Stimulated activated CD8-positive, alpha-beta memory T cell treated with anti-CD3 and anti-CD28 coated beads, Interleukin-12 subunit alpha, Interleukin-12 subunit beta, amount 100 ng/mL, for 4 hours (primary cell): ENCODE measurements at places on chromosomes 12 and 14.

DNA sequence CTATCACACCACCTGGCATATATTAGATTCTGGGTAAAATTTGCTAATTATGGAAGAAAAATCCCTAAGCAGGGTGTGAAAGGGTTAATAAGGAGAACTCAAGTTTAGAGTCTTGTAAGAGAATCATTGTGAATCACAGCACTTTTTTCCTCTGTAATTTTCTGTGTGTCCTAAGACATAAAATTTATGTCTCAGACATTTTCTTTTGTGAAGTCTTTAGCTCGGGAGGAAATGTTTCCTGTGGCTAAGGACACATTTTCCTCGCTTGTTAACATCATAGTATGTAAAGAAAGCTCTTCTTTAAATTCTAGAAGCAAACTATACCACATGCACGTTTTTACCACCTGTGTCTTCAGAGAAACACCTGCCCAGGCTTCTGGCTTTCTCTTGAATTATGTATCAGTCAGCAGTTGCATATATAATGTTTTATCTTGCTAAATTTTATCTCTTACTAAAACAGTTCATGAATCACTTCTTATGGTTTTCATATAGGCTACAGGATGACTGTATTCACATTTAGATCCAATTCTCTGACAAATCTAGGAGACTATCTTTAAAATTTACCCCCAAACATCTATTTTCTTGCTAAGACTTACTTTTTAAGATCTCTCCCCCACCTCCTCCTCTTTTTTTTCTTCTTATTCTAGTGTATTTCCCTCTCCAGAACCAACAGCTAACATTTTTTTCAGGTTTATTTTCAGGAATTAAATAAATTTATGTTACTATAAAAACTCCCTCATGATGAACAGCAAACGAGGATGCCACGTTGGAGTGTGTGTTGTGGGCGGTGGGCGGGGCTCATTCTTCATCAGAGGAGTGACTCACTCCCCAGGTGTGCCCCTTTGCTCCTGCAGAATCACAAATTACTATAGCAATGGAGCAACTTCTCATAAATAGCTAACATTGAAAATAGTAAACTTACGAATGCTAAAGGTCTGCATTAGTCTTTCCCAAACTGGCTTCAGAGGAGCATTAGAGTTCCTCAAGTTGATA is 11.6 kb upstream of the CSRP2 start:
- DNase-seq = peak; percentile 13

GRCh38 chr12:52675301-52675701 is 4.9 kb downstream of the KRT1 start:
- no peak for DNase-seq

DNA sequence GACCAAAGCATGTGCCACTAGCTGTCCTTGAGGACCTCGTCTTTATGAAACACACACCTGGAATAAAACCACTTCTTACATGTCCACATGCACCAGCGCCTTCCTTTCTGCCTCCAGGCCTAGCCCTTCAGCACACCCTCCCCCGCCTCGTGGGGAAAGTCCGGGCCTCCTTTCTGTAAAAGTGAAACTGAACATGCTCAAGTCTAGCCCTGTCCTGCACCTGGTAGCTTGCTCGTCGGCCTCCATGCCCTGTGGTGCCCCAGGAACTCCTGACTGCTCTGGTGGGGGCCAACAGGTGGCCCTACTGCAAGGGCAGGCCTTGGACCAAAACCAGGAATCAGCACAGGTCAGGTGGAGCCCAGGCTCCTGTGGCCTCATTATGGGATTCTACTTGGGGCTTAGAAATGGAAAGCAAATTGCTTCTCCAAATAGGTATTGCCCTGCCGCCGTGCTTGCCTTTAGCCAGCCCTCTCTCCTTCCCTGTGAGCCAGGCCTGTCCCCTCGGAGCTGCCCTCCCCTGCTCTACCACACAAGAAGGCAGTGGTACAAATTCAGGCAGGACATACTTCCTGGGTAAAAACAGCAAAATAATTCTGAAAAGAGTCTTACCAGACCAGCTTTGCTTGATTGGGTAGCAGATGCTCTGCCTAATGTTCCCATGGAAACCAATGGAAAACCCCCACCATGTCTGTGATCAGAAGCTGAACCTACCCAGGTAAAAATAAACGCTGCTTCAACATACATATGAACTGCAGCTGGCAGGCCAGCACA is 43.5 kb downstream of the ERH start:
- DNase-seq = peak; percentile 8

DNA sequence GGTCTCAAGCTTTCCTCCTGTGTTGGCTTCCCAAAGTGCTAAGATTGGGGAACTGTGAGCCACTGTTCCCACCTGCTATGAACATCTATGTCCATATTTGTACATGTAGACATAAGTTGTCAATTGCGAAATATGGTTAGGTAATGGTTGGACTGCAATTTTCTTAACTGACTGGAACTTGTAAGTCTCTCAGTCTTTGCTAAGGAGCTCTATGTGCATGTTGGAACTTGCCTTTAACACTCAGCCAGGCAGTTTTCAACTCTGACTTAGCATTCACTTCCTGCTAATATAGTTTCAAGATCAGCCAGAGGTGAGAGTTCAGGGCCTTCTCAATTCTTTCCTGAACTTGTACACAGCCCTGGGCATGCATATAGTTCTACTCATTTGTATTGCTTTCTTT is 44.5 kb upstream of the EEA1 start:
- DNase-seq = no peak

GRCh38 chr14:93033983-93034670 is 81.6 kb downstream of the ITPK1 start:
- peak; percentile 27 for DNase-seq

DNA sequence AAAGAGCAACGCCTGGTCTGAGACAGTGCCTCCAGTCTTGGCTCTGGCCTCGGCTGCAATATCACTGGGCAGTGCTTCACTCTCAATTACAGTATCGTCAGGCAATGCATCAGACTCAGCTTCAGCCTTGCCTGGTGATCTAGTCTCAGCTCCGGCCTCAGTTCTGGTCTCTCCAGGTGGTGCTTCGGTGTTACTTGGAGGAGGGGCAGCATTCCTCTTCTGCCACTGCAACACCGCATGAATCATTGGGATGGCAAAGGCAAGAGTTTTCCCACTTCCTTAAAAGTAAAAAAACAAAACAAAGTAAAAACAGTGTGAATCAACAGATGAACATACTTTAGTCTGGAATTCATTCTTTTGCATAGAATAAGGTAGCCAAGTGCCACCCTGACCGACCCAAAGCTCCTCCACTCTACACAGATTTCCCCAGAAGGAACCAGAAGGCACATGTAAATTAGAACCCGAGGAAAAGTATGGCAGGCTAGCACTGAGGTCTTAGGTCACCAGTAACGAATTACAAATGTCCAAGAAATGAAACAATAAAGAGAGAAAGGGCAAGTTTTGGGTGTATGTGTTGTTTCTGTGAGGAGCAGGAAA is 18.6 kb downstream of the DDX24 start:
- no peak for DNase-seq

- DNase-seq = no peak
Observed at GRCh38 chr12:89349814-89350213, 2.5 kb downstream of the DUSP6 start.

- DNase-seq = no peak
Observed at GRCh38 chr12:124909831-124910560, 4.5 kb downstream of the UBC start.

DNA sequence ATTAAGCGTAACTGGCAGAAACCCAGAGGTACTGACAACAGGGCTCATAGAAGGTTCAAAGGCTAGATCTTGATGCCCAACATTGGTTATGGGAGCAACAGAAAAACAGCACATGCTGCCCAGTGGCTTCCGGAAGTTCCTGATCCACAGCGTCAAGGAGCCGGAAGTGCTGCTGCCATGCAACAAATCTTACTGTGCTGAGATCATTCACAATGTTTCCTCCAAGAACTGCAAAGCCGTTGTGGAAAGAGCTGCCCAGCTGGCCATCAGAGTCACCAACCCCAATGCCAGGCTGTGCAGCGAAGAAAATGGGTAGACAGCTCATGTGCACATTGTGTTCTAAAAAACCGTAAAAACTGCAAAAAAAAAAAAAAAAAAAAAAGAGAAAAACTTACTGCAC is 192.3 kb downstream of the MON2 start:
- no peak for DNase-seq

GRCh38 chr12:106582641-106583230 is at the start of gene RFX4:
Gene RFX4, plus strand, starts transcription at chr12:106583004. Its CDS starts 317 bp downstream, at chr12:106583321.
- DNase-seq = no peak

DNA sequence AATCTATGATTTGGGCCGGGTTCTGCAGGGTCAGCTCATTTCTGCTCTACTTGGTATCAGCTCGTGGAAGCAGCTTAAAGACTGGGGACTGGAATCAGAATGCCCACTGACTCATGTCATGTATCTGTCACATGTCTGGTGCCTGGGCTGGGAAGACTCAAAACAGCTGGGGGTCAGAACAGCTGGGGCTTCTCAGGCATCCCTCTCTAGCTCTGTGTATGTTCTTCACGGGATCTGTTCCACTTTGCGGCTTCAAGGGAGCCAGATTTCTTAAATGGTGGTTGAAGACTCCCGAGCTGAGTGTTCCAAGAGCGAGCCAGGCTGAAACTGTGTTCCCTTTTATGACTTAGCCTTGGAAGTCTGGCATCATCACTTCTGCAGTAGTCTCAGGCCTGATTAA is 11.9 kb downstream of the AEBP2 start:
- DNase-seq = no peak

GRCh38 chr12:4288296-4289131 is 15.0 kb downstream of the CCND2 start:
- no peak for DNase-seq

DNA sequence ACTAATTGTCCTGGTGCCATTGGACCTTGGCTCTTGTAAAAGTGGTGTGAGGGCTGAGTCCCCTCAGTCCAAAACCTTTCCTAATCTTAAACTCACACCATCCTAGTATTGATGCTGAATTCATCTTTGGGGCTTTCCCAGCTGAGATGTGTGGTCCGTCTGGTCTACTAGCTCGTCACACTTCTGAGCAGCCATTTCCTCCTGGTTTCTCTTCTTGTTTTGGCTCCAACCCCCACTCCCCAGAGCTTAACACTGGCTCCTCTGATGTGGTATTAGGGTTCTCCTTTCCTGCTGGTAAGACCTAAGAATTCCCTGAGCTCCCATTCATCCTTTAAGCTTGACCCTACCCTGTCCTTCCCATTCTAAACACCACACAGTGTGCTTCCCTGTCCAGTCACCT is 900.6 kb downstream of the VRK1 start:
- no peak for DNase-seq

- no peak for DNase-seq
Observed at GRCh38 chr12:58140395-58140794, 199.0 kb downstream of the ATP23 start.

GRCh38 chr12:58310809-58311622 is 369.6 kb downstream of the ATP23 start:
- no peak for DNase-seq

- DNase-seq = no peak
Observed at GRCh38 chr12:116881325-116881876, at the start of gene HRK. Gene HRK, minus strand, starts transcription at chr12:116881441. Its CDS starts 134 bp downstream, at chr12:116881307.

GRCh38 chr12:99232324-99232723 is 415.2 kb upstream of the GARIN6 start:
- no peak for DNase-seq

- DNase-seq = peak; percentile 11
Observed at GRCh38 chr12:118136559-118137003, 657 bp downstream of the PEBP1 start.

- no peak for DNase-seq
Observed at GRCh38 chr12:75476071-75476470, 4.5 kb upstream of the GLIPR1 start.

DNA sequence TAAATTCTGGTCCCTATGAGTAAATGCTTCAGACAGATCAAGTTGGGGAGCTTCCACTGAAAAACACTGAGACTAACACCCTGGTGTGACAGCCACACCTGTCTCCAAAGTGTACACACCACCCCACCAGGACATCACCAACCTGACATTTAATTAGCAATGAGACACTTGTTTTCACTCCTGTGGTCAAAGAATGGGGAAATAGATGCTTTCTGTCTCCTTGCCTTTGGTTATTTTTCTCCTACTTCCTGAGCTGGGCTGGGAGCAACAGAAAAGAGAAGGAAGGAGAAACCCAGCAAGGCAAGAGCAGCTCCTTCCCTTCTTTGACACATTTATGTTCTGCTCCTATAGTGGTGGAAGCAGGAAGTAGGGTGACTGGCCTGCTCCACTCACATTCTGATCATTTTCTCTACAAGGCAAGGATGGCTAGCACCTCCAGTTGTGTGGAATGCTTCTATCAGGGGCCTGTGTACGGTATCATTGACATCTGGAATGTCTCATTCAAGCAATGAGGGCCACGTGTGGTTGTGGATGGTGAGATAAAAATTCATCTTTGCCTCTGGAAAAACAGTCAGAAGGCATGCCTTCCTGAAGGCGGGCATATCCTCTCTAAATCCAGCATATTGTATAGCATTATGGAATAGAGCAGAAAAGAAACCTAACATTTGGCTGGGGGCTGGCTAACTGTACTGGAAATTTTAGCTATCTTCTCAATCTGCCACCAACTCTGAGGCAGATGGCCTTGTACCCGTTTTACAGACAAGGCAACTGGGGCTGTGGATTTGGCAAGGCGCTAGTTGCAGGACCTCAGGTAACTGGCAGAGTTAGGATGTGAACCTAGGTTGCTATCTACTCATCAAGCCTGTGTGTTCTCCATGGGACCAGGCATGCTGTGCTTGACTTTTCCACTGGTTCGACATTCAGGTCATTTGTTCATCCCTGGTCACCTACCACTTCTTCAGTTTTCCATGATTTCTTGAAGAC is 24.8 kb upstream of the LGALS3 start:
- DNase-seq = no peak

DNA sequence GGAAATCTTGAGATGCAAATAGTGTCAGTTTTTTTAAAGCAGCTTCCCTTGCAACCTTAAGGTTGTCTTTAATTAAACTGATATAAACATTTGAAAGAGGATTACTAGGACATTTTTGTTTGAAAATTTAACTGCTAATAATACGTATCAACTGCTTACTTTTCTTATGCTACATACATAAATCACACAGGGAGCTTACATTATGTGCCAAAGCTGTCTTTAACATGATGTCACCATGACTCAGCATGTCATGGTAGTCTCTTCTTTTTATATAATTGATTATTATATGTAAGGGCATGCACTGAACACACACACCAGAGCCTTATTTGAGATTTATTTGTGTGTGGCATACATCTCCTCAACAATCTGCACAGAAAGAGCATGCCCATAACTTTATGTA is 63.0 kb upstream of the PTHLH start:
- no peak for DNase-seq

GRCh38 chr12:67148265-67148664 is 120.9 kb upstream of the CAND1 start:
- DNase-seq = no peak

DNA sequence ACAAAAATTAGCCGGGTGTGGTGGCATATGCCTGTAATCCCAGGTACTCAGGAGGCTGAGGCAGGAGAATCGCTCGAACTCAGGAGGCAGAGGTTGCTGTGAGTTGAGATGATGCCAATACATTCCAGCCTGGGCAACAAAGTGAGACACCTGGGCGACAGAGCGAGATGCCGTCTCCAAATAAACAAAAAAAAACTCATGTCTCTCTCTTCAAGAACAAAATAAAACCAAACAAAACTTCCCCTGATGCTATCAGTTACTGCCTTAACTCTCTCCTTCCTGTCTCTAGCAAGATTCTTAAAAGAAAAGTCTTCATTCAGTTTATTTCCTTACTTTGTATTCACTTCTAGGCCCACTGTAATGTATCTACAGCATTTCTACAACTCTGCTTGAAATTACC is 20.8 kb downstream of the KLHL28 start:
- DNase-seq = no peak
